ENCODE measurements at places on chromosomes 1 and 21.
A peak's percentile ranks its signal among the peaks of the same experiment; 100 is the strongest.

GRCh38 chr21:42641311-42642218 is 11.9 kb upstream of the PDE9A start:
- DNase-seq: peak; percentile 62

GRCh38 chr1:208841436-208841835 is 597.3 kb upstream of the PLXNA2 start:
- no peak for DNase-seq

DNA sequence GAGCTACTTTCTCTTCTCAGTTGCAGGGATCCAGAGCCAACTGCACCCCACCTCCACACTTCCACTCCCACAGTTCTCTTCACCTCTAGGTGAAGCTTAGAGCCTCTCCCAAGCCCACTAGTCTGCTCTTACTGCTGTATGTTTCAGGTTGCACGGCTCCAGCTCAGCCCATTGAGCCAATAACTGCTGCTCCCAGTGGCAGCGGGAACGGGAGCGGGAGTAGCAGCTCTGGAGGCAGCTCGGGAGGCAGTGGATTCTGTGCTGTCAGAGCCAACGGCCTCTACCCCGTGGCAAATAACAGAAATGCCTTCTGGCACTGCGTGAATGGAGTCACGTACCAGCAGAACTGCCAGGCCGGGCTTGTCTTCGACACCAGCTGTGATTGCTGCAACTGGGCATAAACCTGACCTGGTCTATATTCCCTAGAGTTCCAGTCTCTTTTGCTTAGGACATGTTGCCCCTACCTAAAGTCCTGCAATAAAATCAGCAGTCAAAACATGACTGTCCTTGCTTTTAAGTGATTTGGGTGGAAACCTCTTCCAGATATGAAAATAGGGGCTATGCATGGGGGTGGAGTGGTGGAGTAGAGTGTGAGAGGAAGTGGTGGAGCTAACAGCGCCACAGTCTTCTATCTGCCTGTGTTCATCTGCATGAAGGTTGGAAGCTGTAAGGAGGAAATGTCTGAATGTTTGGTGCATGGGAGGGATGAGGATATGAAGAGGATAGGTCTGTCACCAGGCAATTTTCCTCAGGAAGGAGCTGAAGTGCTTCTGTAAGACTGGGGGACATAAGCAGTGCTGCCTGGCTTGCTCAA is 29.6 kb downstream of the CHIA start:
- no peak for DNase-seq

DNA sequence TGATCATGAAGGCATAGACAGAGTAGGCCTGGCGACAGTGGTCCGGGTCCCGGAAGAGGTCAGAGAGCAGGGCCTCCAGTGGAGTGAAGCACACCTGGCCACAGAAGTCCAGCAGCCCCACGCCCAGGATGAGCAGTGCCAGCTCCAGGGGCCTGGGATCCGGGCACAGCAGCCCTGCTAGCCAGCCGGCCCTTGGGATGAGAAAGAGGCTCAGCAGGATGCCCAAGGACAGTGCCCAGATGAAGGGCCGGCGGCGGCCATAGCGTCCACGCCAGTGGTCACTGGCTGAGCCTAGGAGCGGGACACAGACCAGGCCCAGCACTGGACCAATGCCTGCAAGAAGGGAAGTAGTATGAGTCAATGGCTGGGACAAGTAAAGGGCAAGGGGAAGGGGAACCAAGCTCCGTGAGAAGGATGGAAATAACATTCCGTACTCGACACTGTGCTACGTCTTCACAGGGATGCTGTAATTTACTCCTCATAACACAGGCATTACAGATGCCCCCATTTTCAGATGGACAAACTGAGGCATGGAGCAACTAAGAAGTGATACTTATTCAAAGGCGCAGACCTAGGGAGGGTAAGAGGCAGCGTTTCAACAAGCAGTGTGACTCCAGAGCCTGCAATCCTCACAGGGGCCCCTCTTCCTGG is 16.9 kb downstream of the SLC45A3 start:
- DNase-seq: no peak

GRCh38 chr1:189899686-189900425 is 577.8 kb downstream of the BRINP3 start:
- DNase-seq: no peak

GRCh38 chr1:221712198-221712684 is 29.6 kb downstream of the DUSP10 start:
- peak; percentile 94 for DNase-seq

- DNase-seq: no peak
Measured at GRCh38 chr1:3663999-3664699, 11.8 kb downstream of the TP73 start.

GRCh38 chr1:203197625-203198024 is 11.1 kb upstream of the CHI3L1 start:
- DNase-seq: peak; percentile 84

- DNase-seq: peak; percentile 83
Measured at GRCh38 chr1:200346700-200347099, 63.1 kb downstream of the ZNF281 start.

DNA sequence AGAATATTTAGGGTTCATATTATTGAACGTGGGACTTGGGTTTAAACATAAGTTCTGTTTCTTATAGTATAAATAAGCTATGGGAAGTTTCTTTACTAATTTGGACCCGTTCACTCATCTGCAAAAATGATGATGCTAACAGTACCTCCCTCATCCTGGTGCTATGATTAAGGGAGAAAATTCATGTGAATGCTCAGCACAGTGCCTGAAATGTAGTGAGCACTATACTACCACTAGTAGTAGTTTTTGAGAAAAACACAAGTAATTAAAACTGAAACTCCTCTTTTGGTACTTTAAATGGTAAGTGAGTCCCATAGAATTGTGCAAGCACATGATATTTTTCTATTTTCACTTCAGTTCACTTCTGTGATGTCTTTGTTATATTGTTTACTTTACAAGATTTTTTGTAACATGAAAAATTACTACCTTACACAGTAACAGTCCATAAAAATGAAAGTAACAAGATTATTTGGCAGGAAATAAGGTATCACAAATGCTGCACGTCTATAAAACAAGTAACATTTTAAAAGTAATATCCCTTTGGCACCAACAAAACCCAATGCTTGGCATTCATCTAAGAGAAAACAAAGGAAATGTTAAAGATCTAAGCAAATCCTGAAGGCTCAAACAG is 11.3 kb upstream of the PTPRC start:
- DNase-seq: no peak

- peak; percentile 84 for DNase-seq
Measured at GRCh38 chr1:52032785-52033131, 852 bp downstream of the KTI12 start.

- no peak for DNase-seq
Measured at GRCh38 chr1:79599257-79599656, 592.7 kb upstream of the ADGRL4 start.

- DNase-seq: peak; percentile 74
Measured at GRCh38 chr1:119453021-119453420, 38.1 kb downstream of the HSD3B2 start.

GRCh38 chr1:77759071-77760028 is at the start of gene USP33:
Gene USP33 (minus strand): TSS chr1:77759852. CDS start chr1:77741697, 18,155 bp downstream.
- DNase-seq: peak; percentile 63

DNA sequence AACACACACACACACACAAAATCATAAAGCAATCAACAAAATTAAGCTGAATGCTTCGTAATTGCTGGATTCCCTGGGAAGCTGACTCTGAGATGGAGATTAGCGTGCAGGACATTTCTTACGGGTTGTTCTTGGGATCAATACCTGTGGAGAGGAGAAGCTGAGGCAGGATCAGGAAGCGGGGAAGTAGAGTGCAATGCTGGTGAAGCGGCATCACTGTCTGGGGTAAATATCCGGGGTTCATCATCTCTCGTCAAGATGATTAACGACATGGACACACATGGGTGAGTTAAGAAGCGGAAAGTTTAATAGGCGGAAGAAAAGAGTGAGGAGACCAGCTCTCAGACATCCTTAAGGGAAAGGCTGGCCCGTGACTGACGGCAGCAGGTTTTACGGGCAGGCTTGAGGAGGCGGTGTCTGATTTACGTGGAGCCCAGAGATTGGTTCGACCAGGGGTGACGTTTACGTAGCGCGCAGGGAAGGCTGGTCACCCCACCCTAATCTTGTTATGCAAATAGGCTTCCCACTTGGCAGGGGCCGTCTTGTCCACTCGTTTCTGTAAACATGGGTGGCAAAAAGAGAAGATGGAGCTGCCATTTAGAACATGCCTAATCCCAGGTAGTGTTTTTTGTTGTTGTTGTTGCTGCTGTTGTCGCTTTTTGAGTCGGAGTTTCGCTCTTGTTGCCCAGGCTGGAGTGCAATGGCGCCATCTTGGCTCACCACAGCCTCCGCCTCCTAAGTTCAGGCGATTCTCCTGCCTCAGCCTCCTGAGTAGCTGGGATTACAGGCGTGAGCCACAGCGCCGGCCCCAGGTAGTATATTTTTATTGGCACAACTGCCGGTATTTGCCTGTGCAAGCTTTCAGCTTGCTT is 135.6 kb upstream of the KCNJ15 start:
- no peak for DNase-seq

- DNase-seq: peak; percentile 97
Measured at GRCh38 chr1:209808059-209808581, 2.2 kb upstream of the IRF6 start.

DNA sequence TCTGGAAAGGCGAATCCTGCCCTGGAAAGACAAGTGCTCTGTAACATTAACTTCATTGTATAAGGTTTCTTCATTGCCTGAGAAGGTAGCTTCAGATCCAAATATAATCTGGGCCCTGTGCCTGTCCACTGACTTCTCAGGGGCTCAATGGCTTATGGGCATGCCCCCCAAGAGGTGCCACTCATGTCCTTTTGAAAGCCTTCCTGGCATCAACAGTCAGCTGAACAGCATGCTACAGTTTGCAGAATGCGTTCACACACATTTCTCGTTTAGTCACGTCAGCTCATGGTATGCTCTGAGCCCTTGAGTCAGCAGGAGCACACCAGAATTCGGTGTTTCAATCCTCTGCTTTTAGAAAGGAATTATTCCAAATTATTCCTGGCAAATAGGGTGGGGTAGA is 23.8 kb downstream of the TMCC2 start:
- no peak for DNase-seq

- DNase-seq: no peak
Measured at GRCh38 chr1:180954801-180955165, 42.1 kb downstream of the KIAA1614 start.
